ENCODE measurements at places on chromosomes 2 and 18.

DNA sequence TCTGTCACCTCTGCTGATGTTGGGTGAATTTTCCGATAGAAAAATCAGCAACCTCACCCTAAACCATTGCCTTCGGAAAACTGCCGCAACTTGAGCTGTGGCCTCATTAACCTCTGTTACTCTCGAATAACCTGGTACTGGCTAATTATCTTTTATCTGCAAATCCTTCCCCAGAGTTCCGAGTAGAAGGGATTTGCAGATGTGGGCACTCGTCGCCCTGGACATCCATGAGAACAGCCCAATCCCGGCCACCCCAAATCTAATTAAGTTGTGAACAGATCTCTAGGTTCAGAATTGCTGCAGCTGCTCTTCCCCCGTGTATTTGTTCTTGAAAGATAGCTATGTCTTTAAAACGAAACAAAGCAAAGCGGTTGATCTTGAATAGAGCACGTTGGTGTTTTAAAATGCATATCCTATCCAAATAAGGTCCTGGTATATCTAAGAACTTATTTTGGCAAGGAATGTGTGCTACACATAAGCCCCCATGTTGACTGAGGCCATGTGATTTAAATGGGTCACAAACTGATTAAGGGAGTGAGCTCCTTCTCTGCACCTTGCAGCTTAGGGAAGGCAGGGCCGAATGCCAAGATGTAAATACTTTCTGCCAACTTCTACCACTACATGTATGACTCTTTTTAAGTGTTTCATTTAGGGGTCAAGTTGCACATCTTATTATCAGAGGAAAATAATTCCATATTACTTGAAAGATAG, 88.2 kb downstream of the MTCL1 start:
- DNase-seq: no peak

DNA sequence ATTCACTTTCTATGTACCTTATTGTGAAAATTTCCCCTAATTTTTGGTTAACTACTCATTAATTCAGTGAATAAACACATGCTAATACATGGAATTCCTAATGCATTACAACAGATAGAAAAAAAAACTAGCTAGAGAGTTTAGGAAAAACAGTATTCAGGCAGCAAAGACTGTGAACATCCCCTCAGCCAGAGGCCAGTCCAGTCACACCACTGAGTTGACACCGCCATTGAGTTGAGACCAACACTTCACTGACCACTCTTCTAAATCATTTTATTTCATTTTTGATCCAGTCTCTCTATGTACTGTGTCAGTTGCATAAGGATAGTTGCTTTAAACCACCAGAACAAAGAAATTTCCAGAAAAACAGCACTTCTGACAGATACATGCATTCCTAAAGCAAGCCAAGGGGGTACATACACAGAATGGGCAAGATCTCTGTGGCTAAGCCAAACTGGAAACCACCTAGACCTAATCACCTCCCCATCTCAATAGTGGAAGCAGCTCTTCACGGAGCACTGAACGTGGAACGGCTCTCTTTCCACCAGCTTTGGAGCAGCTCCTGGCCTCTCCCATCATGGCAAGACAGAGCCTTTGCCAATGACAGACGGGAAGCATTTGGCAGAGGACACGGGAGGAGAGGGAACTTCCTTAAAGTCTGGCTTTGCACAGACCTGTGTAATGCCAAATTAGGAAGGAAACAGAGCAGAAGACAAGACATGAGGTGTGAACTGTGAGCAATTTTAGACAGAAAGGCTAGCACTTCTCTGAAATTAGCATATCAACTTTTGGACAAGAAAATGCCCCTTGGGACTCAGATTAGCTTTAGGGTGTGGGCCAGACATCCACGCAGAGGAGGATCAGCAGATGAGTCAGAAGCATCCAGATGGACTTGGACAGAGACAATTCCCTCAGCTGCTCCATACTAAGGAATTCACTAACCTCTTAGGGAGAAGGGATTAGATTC, 36.4 kb downstream of the CACNB4 start:
- no peak for DNase-seq

GRCh38 chr2:234388591-234388990, 108.3 kb downstream of the ARL4C start:
- no peak for DNase-seq

DNA sequence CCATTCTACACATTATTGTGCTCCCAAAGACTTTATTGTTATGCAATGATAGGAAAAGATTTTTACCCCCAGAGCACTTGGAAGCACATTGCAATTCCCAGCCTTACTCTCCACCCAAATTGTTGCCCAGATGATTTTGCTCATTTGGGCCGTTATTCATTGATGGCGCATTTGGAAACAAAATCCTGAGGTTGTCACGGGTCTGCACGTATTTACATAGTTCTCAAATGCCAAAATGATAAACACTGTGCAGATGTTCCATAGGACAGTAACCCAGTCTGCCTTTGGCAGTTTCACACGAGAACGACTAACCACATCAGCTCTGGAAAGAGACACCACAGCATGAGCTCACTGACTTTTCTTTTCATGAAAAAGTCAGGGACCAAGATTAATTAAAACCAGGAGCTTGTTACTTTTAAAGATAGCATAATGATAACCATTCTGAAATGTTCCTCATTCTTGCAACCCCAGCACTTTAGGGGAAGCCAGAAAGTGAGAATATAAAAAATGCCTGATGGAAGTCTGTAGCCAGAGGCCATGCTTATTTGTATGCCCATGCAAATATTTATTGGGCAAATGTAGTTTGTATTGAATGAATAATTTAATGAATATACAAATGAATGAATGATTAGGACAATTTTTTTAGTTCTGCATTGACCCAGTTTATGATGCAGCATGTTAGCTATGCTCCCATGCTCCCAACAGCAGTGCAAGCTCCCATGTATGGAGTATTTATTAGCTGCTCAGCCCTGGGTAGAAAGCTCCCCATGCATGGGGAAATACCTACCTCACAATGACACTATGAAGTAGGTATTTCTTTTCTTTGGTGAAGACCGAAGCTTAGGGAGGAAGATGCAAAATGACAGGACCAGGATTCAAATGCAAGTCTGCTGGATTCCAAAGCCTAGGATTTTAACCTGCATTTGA, 84.6 kb downstream of the MAIP1 start:
- DNase-seq: no peak

GRCh38 chr18:58391932-58392323, 237.0 kb downstream of the ALPK2 start:
- no peak for DNase-seq

DNA sequence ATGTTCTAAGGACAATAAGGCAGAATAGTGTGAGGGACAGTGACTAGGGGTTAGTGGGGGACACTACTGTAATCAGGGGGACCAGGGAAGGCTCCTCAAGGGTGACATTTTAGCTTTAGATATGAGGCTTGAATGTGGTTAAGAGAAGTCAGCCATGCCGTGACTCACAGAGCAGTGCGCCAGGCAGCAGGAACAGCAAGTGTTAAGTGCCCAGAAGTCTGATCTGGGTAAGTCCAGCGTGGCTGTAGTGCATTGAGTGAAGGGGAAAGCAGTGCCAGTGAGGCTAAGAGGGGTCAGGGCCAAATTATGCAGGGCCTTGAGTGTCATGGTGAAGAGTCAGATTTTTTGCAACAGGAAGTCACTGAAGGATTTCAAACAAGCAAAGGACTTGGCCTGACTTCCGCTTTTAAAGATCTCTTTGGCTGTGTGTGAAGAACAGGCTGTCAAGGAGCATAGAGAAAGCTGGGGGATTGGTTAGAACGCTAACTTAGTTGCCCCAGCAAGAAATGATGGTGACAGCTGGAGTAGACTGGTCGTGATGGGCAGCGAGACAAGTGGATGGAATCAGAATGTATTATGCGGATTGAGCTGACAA, 151.5 kb downstream of the MSH2 start:
- DNase-seq: no peak

DNA sequence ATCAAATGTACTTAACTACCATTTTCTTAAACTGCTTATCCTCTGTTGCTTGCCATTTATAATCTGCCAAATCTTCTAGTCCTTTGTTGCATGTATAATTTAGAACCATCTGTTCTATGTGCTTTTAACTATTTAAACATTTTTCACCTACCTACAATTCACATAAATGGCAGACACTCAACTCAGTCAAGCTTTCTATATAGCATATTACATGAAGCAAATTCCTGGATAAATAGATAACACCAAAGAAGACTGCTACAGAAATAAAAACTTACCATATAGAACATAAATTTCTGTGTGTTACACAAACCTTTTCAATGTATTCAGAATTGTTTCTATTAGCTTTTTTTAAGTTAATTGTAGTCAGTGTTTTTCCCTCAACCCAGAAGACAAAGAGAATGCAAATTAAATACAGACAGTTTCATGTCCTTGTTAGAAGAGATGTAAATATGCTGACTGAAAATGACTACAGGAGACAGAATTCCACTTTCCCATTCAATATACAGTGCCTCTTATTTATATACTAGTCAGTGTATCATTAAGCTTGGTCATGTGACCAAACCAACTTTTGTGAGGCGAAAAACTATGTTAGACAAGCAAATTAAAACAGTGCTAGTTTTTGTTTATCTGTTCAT, 2.6 kb downstream of the BAZ2B start:
- no peak for DNase-seq

GRCh38 chr18:58491113-58491696, 137.7 kb downstream of the ALPK2 start:
- no peak for DNase-seq

- no peak for DNase-seq
These were observed 105.6 kb downstream of the SMAD7 start for GRCh38 chr18:48845174-48845573.

GRCh38 chr18:2572892-2573291, 1.5 kb downstream of the NDC80 start:
- no peak for DNase-seq
